ENCODE measurements at places on chromosomes 6 and 20.

DNA sequence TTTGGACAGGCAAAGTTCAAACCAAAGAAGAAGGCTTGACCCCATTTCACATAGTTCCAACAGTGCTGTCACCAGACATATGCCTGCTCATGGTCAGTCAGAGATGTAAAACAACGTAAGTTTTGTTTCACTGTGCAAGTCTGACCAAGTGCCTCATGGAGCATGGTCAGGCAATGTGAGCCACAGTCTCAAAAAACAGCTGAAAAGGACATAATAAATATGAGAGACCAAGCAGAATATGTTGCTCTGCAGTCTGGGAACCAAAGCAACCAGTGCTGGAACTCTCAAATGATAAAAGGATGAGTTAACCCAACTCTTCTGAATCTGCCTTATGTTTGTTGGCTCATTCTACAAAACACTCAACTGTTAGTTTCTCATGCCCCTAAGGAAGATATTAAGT, 39.9 kb upstream of the DST start:
- DNase-seq, result no peak

DNA sequence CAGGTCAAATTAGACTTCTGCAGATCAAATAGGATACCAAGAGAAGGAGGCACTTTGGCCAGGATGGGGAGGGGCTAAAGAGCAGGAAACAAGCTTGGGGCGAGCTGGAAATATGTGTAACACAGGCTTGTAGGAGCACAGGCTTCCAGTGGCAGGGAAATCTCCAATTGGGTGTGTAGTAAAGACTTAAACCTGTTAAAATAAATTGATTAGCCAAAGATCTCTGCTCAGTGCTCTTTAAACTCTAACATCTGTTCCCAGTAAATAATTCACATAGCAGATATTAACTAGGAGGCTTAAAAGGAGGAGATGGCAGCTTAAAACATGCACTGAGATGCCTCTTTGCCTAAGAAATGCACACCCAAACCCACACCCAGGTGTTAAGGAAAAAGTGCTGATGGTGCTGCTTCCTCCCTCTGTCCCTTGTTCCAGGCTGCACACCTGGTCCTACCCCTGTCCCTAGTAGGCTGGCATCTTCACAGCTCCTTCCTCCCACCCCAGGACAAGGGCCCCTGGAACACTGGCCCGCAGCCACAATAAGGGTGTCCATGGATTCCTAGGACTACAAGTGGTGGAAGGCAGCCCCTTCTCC, 93.5 kb upstream of the MLN start:
- DNase-seq, result no peak

DNA sequence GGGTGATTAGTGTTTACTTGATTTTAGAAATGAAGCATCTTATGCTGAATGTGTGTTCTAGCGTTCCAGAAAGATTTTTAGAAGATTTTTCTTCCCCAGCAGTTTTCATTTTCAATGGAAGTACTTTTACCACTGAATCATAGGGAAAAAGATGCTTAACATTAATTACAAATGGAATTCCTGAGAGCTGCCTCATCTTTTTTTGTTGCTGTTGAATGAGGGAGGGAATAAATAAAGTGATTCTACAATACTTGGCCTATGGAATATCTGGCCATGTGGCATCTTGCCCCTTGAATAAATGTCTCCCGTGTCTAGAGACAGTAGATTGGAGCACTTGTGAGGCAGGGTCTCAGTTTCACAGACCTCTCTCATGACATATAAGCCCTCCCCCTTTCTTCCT, 44.1 kb upstream of the SLC22A1 start:
- DNase-seq, result no peak

GRCh38 chr6:51049288-51049982, 230.8 kb downstream of the TFAP2B start:
- DNase-seq, result no peak

- DNase-seq, result no peak
Observed at GRCh38 chr6:127581576-127581975, 4.6 kb downstream of the C6orf58 start.

DNA sequence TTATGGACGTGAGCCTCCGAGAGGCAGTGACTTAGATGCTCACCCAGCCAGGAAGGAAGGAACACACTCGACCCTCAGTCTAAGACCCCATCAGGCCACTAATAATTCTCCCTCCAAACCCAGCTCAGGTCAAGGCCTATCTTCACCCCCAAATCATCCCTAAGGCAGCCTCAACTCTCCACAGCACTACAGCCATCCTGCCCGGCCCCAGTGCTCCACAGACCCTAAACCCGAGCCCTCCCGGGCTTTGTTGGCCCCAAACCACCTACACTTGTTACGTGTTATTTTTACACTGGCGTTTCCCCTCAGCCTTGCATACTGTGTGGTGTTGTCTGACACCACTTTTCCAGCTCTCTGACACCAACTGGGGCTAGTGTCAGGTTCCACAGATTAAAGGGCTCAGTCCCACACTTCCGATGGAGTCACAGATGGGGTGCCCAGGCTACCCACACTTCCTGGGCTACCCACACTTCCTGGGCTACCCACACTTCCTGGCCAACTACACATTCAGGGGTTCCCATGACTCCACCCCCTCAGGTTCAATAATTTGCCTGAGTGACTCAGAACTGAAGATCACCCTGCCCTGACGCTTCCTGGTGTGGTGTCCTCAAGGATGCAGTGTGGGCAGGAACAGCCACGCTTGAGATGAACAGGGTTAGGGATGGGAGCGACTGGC, 25.3 kb downstream of the RBCK1 start:
- DNase-seq, result no peak

- peak; percentile 52 for DNase-seq
Observed at GRCh38 chr6:6694825-6695624, 106.5 kb downstream of the LY86 start.

DNA sequence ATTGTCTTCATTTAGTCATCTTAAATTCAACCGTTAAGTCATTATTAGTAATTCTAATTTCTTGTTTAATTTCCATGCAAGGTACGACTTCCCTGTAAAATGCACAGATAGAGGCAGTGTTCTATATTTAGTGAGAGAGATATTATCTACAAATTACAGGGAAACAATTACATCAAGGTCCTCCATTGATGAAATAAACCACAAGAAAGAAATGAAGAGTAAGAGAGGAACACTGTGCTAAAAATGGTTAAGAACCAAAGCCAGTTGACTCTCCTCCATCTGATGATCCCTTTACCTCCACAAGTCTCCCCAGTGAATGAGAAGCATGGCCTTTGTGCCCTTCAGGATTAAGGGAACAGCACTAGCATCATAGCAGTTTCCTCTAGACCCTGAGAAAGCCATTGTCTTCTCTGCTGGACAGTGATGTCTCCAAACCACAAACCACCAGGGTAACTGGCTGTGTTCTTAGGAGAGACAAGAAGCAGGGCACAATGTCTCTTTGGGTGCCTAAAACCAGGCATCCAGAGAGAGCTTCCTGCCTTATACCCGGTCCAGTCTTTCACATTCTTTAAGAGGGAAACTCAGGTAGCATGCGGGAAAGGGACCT, 38.1 kb downstream of the IRF4 start:
- DNase-seq, result no peak

- DNase-seq, result no peak
Observed at GRCh38 chr20:17558154-17558940, 11.5 kb upstream of the DSTN start.

DNA sequence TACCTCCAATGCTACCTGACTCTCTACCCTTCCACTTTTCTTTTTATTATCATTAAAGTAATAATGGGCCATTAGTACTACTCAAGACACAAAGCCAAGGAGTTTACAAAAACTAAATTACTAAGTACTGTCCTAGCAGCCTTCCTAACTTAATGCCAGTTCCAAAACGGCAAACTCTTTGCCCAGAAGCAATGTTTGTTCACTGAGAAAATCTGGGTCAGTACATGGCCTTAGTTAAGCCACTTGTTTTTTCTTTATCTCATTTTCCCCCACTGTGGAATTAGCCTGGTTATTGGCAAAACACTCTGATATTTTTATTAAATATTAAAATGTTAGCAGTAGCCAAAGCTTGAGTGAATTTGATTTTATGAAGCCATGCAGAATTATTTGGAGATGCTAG, 242.4 kb downstream of the KCNQ5 start:
- no peak for DNase-seq

DNA sequence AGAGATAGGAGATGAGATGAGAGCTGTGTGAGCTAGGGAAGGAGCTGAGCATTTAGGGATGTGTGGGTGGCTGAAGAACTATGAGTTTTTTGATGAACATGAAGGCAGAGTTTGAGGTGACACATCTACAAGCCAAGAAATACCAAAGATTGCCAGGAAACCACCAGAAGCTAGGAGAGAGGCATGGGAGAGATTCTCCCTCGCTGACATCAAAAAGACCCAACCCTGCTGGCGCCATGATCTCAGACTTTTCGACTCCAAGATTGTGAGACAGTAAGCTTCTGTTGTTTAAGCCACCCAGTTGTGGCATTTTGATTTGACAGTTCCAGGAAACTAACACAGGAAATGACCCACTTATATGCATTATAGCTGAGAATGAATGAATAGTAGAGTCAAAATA, 790.9 kb downstream of the TFAP2A start:
- no peak for DNase-seq

GRCh38 chr6:161128230-161128629, 136.7 kb downstream of the MAP3K4 start:
- DNase-seq, result no peak

GRCh38 chr20:37973059-37973910, 60.0 kb downstream of the TTI1 start:
- no peak for DNase-seq

GRCh38 chr6:47306887-47307286, 2.8 kb downstream of the TNFRSF21 start:
- no peak for DNase-seq

DNA sequence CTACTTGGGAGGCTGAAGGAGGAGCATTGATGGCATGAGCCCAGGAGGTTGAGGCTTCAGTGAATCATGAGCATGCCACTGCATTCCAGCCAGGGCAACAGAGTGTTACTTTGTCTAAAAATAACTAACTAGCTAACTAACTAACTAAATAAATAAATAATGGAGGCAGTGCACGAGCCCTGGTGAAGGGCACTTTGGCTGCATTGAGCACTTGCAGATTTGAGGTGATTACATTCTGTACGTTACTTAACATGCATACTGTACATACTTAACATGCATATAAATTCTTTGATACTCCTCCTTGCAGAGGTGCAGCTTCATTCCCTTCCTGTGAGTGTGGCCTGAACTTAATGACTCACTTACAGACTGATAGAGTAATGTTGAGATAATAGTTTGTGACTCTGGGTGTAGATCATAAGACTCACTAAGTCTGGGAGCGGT, 10.7 kb downstream of the HLA-A start:
- no peak for DNase-seq

DNA sequence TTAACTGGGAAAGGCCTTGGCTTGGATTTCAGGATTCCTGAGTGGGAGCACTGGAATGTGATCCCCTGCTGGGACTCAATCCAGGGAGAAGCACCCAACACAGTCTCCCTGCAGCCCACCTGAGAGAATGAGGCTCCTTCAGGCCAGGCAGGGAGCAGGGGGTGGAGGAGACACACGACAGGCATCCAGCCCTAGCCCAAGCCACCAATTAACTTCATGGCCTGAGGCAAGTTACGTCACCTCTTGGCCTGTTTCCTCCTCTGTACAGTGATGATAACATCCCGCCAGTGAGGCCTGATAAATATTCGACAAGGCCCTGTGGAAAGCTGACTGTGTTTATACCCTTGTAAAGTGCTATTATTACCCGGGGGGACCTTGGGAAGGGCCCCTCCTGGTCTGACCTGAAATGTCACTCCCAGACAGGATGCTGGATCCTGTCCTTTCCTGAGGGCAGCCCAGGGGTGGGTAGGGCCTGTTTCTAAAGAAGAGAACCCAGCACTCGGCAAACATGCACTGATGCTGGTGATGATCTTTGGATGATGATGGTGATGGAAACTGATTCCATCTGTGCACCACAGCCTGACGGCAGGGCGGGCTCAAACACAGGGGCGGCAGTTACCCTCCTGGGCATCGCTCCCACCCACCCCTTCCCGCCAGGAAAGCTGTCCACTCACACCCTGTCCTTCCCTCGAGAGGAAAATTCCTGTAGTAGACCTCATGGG, 12.4 kb downstream of the FRS3 start:
- peak; percentile 92 for DNase-seq

- DNase-seq, result peak; percentile 51
Observed at GRCh38 chr20:58075586-58076345, 152.7 kb downstream of the ANKRD60 start.

GRCh38 chr6:56749632-56750151, 107.0 kb upstream of the DST start:
- DNase-seq, result no peak

DNA sequence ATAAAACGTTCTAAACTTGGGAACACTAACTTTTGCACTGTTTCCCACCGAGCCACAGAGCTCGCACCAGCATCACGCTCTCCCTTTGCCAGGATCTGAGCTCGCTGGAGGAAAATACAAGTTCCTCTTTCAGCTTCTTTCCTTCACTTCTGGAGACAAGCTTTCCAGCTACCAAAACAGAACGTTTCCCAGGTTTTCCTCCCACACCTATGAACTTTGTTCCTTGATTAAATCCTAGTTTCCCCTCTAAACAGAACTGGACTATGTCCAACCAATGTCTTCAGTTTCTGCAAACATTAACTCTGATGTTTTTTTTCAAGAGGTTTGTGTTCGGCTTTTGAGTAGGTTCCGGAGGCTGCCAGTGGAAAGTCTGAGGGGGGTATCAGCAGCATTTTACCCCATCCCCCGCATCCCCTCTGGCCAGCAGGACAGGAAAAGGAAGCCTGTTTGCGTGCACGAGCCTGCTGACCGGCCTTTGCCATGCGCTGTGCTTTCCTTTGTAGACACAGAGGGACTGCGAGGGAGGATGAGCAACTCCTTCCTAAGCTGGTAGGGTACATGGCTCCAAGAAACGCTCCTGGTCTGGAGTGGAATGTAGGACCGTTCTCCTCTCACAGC, 135.5 kb downstream of the LY86 start:
- no peak for DNase-seq

- no peak for DNase-seq
Observed at GRCh38 chr6:105688573-105688972, 285.7 kb upstream of the PREP start.

DNA sequence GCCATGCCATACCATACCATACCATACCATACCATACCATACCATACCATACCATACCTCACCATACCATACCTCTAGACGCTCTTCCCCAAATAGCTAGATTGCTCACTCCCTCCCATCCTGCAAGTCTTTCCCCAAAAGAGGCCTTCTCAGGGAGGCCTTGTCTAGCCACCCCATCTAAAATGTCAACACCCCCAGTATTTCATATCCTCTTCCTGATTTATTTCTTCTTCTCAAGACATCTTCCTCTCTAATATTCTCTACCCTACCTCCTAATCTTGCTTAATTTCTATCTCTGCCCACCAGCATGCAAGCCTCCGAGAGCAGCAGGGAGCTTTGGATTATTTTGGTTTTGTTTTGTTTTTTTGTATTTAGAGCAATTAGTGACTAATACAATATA, 225.2 kb upstream of the RREB1 start:
- no peak for DNase-seq

GRCh38 chr6:11201772-11202512, 30.5 kb downstream of the NEDD9 start:
- DNase-seq, result no peak

DNA sequence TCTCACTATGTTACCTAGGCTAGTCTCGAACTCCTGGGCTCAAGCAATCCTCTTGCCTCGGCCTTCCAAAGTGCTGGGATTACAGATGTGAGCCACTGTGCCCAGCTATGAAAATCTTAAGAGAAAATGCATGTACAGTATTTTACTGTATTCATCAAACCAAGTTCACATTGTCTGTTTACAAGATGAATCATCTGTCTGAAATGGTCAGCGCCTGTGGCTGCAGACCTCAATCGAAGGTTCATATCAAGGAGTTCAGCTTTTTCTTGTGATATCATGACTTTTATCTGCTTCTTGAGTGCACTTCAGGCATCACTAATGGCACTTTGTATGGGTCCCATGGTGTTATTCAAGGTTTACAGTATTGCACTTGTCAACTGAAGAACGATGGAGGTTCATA, 155.1 kb downstream of the SLC16A10 start:
- no peak for DNase-seq

All from NCI-H146 (cell line).